Frontal cortex (tissue), 4 donors: ENCODE measurements at places on chromosomes 5 and 9. TPM values are rescaled to one million over a fixed set of nuclear protein-coding genes. Genes with fewer than 3 reads are reported as not detected.
A peak's percentile ranks its signal among the peaks of the same experiment; 100 is the strongest.

The AK3 gene
- total RNA-seq = 26.9 TPM

- DNase-seq = no peak
These were observed 960 bp upstream of the CTNND2 start for GRCh38 chr5:11905206-11905605.

GRCh38 chr5:72151646-72152045 is 44.4 kb downstream of the MAP1B start:
- no peak for DNase-seq

GRCh38 chr5:122402955-122403685 is 91.1 kb downstream of the SNCAIP start:
- DNase-seq = no peak

DNA sequence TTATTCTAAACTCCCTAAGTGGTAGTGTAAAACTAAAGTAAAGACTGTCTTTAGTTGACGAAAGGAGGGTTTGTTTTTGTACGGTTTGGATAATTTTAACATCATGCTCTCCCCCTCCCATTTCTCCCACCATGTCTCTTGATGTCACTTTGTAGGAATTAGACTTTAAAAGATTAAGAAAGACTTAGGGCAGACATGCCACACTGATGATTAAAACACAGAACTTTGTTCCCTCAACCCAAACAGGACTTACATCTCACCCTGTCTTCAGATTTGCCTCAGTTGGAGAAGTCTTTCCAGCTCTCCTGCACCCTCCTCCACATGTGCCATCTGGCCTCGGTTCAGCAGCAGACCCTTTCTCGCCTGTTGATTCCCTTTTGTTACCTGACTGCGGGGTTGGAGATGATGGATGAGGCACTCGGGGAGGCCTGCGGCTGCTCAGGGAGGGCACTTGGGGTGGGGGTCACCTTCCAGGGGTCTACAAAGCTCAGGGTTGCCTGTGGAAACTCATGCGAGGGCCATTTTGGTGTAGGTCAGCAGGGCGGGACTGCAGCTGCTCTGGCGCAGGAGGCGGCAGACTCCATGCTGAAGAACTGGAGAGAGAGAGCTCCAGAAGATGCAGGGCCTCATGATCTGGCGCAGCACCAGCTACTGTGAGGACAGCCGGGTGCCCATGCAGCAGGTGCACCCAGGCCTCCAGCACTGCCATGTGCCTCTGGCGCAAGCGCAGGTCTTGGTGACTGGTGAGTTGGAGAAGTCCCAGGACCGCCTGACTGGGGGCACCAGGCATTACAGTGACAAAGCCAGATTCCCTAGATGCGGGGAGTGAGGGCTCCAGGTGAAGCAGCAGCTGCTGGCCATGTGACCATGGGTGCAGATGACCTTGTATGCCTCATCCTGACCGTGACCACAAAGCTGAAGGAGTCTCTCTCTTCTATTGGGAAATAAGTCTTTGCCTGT is 24.5 kb upstream of the EXOC3 start:
- no peak for DNase-seq

- no peak for DNase-seq
These were observed 79.3 kb downstream of the CACNA1B start for GRCh38 chr9:137956688-137957385.

DNA sequence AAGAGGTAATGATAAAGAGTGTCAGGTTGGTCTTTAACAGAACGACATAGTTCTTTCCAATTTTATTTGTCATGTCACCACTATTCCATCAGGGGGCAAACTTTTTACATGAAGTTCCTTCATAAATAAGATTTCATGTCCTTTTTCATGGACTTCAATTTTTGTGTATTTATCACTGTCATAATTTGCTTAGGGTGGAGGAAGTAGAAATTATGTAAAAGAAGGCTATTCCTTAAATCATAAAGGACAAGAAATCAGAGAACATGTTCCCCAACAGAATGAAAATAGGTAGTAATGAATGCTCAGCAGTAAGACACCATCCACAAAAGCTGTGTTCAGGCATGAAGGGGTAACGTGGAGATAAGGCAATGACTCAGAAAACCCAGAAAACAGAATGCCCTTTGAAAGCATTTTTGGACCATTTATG is 72.7 kb downstream of the ZFAND5 start:
- peak; percentile 43 for DNase-seq

DNA sequence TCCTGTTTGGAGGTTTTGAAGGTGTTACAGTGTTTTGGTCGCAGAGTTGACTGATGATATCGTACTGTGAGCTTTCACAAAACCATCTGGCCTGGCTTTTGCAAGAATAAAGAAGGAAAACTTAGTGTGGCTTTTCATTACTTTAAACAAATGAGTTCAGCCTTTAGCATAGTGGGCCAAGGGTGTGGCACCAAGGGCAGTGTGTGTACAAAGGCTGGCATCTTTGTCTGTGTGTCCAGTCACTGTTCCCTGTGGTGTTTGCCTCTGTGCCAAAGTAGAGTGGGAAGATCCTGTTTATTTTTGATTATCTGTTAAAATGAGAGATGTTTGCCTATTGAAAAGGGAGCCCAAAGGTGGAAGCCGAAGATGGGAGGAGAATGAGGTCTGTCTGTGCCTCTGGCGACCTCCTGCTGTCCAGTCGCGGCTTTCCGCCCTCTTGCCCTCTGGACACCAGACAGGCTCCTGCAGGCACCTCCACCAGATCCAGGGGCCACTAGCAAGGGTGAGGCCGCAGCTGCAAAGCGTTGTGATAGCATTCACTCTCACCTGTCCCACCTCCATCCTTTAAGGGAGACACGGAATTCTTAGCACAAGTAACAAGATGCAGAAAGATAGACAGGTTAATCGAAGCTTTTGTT is 113.7 kb downstream of the TRIO start:
- DNase-seq = no peak

- no peak for DNase-seq
These were observed 180.3 kb upstream of the GHR start for GRCh38 chr5:42242881-42243485.

DNA sequence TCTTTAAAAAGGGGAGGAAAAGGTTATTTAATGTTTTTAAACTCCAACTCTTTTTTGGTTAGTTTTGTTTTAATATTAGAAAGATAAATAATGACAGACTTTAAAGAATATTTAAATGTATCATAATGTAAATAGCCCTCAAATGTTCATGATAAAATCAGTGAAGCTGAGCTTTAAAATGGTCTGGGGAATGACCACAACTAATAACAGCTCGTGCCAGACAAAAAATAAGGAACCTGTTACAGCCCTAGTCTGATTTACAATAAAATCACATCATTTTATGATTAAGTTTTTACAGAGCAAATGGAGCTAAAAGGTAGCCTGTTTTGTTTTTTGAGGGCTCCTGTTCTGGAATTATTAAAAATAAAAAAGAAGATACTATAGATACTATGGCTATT is 46.1 kb downstream of the VCAN start:
- DNase-seq = no peak

GRCh38 chr5:145350513-145350912 is 484.6 kb downstream of the PRELID2 start:
- no peak for DNase-seq

DNA sequence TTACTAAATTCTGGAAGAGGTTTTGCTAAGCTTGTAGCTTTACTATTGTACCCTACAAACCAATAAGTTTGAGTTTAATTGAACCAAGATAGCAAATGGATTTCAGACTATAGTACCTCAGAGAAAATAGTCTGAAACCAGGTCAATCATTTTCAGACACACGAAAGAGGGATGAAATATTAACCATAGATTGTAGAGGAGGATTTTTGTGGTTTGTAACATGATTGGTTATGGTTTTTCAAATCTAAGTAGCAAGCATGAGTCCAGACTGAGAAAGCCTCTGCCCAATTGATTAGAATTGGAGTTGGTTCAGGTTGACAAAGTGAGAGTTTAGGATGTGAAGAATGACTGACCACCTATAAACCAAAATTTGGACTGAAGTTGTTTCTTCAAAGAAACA is 562.7 kb upstream of the DMAC1 start:
- no peak for DNase-seq

The DRD1 gene
- 18.3 TPM for total RNA-seq

The BTNL8 gene
- total RNA-seq = not detected

DNA sequence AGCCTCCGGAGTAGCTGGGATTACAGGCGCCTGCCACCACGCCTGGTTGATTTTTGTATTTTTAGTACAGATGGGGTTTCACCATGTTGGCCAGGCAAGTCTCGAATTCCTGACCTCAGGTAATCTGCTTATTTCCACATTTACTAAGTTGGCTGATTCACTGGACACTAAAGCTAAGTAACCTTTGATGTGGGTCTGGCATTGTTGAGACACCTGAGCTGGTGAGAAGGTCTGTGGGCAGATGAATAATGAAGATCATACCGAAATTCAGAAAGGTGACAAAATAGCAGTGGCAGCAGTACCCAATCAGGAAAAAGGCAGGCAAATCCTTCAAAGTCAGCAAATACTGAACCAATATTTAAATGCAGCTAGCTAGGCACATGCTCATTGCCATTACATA is 210.6 kb upstream of the ZNF608 start:
- no peak for DNase-seq

- DNase-seq = peak; percentile 32
These were observed 587 bp downstream of the MIER3 start for GRCh38 chr5:56951126-56951945.

- no peak for DNase-seq
These were observed 37.7 kb downstream of the UBAP2 start for GRCh38 chr9:34010979-34011378.

DNA sequence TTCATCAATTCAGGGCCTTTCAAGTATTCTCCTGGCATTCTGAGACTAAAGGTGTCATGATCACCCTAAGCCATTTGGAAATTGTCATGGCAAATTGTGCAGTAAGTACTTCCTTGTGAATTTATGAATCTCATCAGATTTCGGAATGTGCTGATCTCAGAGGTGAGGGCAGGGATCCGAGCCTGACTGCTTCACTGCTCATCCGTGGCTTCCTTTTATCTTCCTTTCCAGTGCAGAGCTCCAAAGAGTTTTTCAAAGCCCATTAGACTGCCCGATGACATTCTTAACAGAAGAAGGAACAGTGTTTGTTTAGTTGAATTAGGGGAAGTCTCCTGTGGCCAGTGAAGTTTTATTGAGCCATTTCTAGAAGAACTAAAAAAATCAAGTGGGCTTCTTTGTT is 182.8 kb upstream of the GDNF start:
- DNase-seq = no peak

GRCh38 chr5:112646139-112646936 is 91.3 kb upstream of the APC start:
- DNase-seq = no peak

The CDX1 gene
- not detected for total RNA-seq

DNA sequence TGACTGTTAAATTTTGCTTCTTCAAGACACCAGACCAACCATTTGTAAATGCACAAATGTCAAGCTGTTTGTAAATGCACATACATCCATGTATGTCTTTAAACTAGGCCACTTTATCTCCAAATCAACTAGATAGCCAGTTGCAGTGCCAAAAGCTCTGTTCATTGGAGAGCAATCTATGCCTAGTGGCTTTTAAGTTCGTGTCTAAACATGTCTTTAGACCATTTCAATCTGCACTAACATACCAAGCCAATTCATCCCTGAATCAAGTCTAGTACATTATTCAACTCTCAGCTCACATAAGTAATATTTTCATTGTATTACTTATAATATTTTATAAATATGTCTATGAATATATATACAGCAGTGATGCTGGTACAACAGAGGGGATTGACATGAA is 985.9 kb downstream of the CDH18 start:
- DNase-seq = no peak

GRCh38 chr5:36089989-36090388 is 23.3 kb upstream of the UGT3A2 start:
- no peak for DNase-seq

GRCh38 chr5:181084621-181085195 is 44.6 kb downstream of the BTNL9 start:
- no peak for DNase-seq

- no peak for DNase-seq
These were observed 303.6 kb downstream of the ARHGAP26 start for GRCh38 chr5:143073766-143074165.

DNA sequence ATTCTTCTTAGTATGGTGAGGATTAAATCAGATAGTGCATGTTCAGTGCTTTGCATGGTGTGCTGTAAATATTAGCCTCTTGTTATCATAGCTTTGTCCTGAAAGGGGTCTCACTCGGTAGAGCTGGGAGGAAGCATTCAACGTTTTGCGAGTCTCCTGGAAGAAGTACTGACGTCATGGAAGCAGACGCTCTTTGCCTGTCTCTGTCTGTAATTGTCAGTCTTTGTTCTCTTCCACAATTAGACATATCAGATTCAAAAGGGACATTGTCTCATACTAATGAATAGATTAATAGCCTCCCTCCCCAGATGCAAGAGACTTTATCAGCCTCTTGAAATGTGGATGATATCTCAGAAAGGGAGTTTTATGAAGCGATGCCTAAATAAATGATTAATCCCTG is 91.8 kb upstream of the CXCL14 start:
- no peak for DNase-seq

- DNase-seq = no peak
These were observed 144.0 kb upstream of the HAPLN1 start for GRCh38 chr5:83864652-83865051.

DNA sequence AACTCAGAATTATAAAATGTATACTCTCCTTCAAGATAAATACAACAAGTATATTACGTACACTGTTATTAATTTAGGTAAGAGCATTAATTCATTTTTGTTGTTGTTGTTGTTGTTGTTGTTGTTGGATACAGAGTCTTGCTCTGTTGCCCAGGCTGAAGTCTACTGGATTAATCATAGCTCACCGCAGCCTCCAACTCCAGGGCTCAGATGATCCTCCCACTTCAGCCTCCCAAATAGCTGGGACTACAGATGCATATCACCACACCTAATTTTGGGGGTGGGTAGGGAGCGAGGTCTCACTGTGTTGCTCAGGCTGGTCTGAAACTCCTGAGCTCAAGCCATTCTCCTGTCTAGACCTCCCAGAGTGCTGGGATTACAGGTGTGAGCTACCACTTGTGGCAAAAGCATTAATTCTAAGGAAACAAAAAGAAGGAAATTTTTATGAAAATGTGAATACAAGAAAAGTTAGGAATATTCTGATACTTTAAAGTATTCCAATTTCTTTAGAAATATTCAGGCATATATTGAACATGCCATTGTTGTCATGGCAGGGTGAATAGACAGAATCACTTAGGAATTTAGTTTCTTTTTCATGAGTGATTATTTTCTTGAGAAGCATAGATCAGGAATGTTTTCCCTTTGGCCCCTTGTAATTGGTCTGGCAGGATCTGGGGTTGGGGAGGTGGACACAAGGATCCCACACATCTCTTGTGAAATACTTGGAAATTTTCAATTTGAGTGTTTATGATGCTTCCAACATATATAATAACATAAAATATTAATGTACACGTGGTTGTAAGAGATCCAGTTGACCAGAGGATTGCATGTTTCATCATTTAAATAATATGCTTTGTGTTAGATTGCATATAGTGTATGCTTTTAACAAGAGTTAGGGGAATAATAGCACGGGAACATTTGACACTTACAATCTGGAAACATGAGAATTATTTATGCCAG is 263.6 kb downstream of the FANCC start:
- no peak for DNase-seq

- no peak for DNase-seq
These were observed 17.5 kb downstream of the TGFBI start for GRCh38 chr5:136046246-136046645.

The OLFM1 gene
- 69.7 TPM for total RNA-seq

The SPATA9 gene
- total RNA-seq = 0.82 TPM

- no peak for DNase-seq
These were observed 105.8 kb downstream of the ARHGAP26 start for GRCh38 chr5:142875936-142876335.
